Activated T-cell treated with anti-CD3 and anti-CD28 coated beads for 4 hours (primary cell): ENCODE measurements at places on chromosomes 4 and X.

GRCh38 chrX:101764538-101764937, 104.9 kb upstream of the ARMCX2 start:
- DNase-seq: no peak

- no peak for DNase-seq
Observed at GRCh38 chr4:125389713-125390112, 75.0 kb downstream of the FAT4 start.

GRCh38 chr4:40530961-40531635, 98.6 kb downstream of the RBM47 start:
- no peak for DNase-seq

DNA sequence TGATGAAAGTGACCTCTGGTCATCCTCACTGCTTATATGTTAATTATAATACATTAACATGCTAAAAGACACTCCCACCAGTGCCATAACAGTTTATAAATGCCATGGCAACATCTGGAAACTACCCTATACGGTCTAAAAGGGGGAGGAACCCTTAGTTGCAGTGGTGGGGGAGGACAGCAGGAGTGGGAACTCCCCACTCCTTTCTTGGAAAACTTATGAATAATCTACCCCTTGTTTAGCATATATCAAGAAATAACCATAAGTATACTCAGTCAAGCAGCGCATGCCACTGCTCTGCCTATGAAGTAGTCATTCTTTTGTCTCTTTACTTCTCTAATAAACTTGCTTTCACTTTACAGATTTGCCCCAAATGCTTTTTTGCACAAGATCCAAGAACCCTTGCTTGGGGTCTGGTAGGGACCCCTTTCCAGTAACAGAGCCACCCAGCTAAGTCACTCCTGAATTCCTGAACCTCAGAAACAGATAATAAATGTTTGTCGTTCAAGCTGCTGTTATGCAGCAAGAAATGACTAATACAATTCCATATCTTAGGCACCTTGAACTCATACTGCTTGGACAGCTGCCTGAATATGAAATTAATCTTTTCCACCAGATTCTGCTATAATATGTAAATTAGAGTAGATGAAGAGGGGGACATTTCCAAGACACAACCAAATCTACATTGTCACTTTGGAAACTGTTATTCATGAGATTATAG, 14.4 kb upstream of the REPS2 start:
- DNase-seq: no peak

DNA sequence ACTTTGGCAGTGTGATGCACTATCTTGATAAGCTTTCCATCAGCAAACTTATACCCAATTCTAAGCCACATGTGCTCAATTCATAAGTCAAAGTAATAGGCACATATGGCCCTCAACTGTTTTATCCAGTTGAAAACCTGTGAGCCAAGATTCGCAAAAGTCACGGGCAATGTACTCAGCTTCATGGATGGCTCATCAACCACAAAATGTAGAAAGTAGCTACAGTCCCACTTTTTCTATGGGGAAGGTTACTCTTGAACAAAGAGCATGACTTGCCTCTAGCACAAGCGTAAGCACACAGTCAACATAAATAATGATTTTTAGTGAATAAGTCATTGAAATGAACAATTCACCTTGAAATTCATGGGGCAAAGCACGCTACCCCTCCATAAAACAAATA, 25.1 kb upstream of the DDX53 start:
- DNase-seq: no peak

DNA sequence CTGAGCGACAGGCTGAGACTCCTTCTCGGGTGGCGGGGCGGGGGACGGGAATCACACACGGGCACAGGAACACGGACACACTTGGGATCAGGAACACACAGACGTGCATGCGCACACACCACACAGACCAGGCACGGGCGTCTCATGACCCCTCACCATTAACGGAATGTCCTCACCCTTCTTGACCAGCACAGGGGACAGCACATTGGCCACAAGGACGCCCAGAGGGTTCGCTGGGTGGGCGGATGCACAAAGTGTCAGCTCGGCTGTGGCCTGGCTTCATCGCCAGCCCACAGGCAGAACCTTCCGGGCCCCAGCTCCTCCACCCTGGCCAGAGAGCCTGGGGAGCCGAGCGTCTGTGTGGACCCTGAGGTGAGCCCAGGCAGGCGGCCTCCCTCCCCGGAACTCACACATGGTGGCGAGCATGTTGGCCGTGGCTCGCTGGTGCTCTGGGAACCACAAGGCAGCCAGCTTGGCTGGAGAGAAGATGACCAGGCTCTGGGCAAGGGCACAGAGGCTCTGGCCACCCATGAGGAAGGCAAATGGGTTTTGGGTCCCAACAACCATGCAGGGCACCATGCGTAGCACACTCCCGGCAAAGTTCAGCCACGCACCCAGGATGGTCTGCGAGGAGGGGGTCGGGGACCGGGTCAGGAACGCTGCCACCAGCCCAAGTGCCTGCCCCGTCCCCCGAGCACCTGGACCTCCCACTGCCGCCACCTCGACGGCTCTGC, 3.1 kb downstream of the SLC49A3 start:
- no peak for DNase-seq

DNA sequence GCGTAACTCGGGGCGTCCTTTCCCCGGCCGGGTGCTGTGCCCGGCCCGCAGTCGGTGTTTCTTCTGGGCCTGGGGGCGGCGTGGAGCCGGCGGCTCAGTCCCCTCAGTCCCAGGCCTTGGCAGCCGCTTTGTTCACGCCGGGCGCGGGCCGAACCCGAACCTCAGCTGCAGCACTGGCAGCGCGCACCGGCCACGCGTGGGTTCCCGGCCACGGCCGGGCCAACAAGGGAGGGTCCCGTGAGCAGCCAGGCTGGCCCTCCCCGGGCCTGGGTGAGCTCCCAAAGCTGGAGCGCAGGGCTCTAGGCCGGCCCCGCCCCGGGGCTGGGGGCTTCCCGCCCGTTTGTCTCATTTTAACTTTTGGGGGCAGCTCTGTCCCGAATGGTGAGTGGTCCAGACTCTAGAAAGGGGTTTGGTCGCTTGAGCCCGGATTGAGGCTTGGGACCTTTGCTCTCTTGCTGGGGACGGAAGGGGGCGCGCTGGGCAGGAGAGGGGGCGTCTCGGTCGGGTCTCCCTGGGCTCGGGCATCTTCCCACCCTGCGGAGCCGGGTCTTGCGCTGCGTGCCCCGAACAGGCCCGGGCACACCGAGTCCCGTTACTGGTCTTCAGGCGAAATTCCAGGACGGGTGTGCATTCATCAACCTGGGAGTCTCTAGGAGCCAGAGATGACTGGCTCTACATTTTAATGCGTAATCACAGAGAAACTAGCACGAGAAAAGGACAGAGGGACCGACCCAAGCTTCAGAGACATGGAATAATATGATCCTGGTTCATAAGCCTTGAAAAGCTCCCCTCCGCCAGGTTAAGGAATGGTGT, 177.1 kb downstream of the CBR4 start:
- no peak for DNase-seq

DNA sequence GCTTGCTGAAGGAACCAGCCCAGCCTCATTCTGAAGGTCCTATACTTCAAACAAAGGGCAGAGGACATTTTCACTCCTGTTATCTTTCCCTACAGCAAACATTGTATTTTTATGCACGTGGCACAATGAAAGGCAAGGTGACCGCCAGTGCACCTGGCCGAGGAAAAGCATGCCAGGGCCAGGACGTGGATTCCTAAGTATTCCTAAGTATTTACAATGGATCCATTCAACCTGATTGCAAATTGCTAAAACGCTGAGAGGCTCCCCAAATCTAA, 127.9 kb upstream of the FTHL17 start:
- DNase-seq: no peak

DNA sequence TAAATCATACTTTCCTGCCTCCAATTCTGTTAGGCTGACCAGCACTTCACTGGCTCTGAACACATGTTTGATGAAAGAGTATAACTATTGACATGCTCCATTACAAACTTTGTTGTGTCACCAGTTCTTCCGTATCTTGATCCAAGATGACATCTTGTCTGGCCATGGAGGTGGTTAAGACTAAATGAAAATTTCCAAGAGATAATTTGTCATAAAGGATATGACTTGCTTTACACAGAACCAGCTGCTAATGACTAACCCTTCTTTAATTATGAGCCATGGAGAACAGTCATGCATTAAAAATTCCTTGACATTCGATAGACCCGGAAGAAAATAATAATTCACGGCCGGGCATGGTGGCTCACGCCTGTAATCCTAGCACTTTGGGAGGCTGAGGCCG, 17.7 kb upstream of the N4BP2 start:
- no peak for DNase-seq

DNA sequence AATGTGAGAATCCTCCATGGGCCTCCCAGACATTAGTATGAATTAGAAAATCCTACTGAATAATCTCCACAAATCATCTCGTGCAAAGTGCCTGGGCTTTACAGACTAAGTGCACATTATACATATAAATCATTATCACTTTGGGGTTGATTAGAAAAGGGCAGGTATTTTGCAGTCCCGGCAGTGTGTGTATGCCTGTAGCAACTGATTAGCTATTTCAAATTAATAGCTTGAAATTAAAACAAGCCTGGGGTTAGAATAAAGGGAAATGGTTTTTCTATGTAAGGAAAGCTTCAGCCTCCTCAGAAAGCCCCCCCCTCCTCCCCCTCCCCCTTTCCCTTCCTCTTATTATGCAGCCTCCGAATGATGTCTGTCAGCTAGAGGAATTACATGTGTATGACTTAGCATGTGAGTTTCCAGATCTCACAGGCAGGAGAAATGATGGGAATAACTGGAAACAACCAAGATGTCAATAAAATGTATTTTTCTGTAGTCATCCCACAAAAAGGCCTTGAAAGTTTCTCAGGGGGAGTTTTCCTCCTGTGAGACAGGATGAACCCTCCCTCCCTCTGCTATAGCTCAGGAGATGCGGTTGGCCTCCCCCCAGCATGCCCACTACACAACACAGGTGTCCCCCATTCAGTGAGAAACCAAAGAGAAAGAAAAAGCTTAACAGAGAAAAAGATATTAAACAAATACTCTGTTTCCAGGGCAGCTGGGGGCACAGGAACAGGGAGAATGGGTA, 41.2 kb upstream of the RASGEF1B start:
- DNase-seq: no peak

DNA sequence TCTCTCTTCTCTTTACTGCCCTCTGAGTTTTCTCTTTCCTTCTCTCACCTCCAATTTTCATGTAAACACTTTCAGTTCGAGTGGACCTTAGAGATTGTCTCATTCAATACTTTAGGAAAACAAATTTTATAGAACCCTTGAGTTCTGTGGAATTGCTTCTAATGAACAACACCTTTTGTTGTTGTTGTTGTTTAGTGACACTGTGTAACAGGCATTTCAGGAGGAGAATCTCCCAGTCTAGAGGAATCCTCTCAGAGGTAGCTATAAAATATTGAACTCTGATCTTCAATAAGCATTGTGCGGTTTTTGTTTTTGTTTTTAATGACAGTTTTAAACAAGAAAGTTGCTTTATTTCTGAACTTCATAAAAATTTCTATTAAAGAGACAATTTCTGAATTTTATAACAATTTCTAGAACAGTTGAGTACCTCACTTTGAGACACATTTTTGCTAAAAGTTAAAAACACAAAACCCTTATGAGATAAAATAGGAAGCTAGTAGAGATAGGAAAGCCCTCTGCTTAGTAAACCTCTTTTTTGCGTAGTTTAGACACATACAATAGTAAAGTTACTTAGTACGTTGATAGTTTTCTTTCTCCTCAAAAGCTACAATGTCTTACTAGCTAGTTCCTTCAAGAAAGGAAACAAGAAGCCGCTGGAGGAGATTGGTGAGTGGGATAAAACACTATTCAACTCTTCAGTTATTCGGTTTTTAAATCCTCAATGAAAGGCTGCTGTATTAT, 38.8 kb downstream of the CLCN3 start:
- DNase-seq: no peak

- no peak for DNase-seq
Observed at GRCh38 chr4:89358935-89359638, 51.5 kb upstream of the GPRIN3 start.

- no peak for DNase-seq
Observed at GRCh38 chr4:102061133-102061532, 270.6 kb downstream of the BANK1 start.

DNA sequence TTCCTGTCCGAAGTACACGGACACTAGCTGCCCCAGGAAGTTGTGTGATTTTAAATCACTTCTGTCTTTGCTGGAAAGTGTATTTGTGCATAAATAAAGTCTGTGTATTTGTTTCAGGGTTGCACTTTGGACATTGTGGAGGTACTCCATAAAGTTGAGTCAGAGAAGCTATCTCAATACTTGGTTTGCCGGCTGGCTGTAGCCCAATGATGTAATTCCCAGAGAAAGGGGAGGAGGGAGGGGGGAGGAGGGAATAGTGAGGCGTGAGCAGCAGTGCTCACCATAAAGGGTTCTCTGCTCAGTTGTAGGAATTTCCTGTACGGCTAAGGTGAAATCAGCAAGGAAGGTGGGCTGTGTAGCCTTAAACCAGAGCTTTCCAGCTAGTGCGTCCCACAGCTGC, 7.5 kb downstream of the APEX2 start:
- DNase-seq: no peak

GRCh38 chr4:89218587-89218986, 89.0 kb downstream of the GPRIN3 start:
- DNase-seq: no peak

DNA sequence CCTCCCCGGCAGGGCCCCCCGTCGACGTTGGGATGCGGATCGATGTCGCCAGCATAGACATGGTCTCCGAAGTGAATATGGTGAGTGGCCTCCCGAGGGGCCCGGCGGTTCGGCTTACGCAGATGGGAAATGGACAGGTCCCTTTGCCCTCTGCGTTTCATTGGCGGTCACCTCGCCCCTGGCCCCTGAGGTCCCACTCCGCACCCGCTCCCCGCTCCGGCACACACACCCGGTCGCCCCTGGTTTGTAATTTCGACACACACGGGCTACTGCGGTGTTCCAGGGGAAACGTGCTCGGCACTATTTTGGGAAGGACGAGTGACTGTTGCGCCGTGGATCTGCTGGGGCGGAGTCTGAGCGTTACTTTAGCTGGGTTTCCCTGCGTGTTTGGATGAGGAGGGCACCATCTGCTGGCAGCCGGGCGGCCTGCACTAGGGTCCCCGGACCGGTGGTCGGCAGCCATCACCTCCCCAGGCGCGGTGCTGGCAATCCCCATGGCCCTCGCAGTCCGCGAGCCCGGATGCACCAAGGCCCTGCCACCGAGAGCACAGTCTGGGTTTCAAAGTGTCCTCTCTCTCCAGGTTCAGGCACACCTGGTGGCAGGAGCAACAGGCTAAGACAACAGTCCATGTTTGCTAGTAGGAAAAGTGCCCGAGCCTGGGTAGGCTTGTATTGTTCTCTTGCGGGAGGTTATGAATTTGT, 1.2 kb downstream of the GABRB1 start:
- no peak for DNase-seq

DNA sequence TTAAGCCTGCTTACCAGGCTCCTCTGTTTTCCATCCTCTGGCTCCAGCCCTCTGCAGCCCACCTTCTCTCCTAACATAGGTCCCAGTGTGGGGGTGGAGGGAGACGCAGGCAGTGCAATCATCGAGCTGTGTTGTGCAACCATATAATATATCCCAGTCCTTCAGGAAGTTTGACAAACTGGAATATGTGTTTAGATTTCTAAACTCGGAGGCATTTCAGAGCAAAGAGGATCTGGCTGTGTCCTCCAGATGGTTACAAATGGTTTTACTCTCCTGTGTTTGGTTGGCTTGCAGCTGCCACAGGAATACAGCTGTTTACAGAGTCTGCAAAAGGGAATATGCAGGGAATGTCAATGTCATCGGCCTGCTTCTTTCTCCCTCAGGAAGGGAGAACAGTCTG, 195.3 kb upstream of the LNX1 start:
- DNase-seq: no peak
